Fibroblast of lung (primary cell): ENCODE measurements at places on chromosomes 12 and 14. TPM values are rescaled to one million over a fixed set of nuclear protein-coding genes. Genes with fewer than 3 reads are reported as not detected.
A peak's percentile ranks its signal among the peaks of the same experiment; 100 is the strongest.

Gene NOVA1
- 3.6 and 5.1 TPM in 2 replicates for total RNA-seq

- DNase-seq: peak; percentile 61
Observed at GRCh38 chr14:77133720-77134338, 7.8 kb downstream of the ZDHHC22 start.

Gene TAS2R42
- total RNA-seq: not detected in 2 replicates

DNA sequence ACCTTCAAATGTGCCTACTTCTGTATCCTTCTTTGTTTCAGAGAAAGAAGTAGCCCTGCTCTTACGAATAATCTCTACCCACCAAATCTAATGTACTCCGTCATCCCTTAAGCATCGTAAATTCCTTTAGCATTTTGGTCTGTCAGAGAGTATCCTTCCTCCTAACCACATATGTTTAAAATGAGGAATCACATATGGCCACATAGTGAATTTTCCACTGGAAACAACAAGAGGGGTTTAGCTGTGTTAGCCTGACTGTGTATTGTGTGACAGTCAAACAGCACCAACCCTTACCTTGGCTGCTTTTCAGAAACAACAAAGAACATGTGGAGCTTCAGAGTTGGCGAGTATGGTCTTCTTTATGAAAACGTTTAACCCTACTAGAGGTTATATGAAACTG is 5.5 kb downstream of the LUM start:
- no peak for DNase-seq
